ENCODE measurements at places on chromosomes 16 and 17. TPM values are rescaled to one million over a fixed set of nuclear protein-coding genes. Genes with fewer than 3 reads are reported as not detected.

Gene CACNG3
- not detected for total RNA-seq

Gene NHLRC4
- total RNA-seq: 3.1 TPM

Gene TRPV3
- under 0.01 TPM for total RNA-seq

Gene C1QL1
- not detected for total RNA-seq

Gene SLC22A31
- total RNA-seq: 116 TPM

Gene RHBDL3
- total RNA-seq: not detected

Gene KRTAP4-1
- not detected for total RNA-seq

Gene TEDC2
- total RNA-seq: 1.7 TPM

Gene HOXB3
- 9.5 TPM for total RNA-seq

Gene GALNS
- total RNA-seq: 24.8 TPM

Gene MT3
- not detected for total RNA-seq

Gene GRIN2C
- not detected for total RNA-seq

Gene KRT28
- total RNA-seq: not detected

Gene MPV17L
- total RNA-seq: 2.0 TPM

Gene SLFN11
- total RNA-seq: 53.2 TPM

Gene HS3ST2
- total RNA-seq: 18.9 TPM

- no peaks in the 10 kb centered on the region for H3K36me3 ChIP-seq
- no peak for DNase-seq
- peaks cover 17% of the 10 kb centered on the region for H3K4me1 ChIP-seq
- no peaks in the 10 kb centered on the region for H3K27me3 ChIP-seq
- H3K4me3 ChIP-seq: peak overlapping the region; percentile 90
Observed at GRCh38 chr17:68205808-68206720, 41.8 kb upstream of the AMZ2 start.

- no peak overlapping the region for H3K27ac ChIP-seq
- no peaks in the 10 kb centered on the region for H3K27me3 ChIP-seq
- H3K36me3 ChIP-seq: no peaks in the 10 kb centered on the region
Observed at GRCh38 chr16:13791095-13791494, 128.9 kb upstream of the ERCC4 start.

DNA sequence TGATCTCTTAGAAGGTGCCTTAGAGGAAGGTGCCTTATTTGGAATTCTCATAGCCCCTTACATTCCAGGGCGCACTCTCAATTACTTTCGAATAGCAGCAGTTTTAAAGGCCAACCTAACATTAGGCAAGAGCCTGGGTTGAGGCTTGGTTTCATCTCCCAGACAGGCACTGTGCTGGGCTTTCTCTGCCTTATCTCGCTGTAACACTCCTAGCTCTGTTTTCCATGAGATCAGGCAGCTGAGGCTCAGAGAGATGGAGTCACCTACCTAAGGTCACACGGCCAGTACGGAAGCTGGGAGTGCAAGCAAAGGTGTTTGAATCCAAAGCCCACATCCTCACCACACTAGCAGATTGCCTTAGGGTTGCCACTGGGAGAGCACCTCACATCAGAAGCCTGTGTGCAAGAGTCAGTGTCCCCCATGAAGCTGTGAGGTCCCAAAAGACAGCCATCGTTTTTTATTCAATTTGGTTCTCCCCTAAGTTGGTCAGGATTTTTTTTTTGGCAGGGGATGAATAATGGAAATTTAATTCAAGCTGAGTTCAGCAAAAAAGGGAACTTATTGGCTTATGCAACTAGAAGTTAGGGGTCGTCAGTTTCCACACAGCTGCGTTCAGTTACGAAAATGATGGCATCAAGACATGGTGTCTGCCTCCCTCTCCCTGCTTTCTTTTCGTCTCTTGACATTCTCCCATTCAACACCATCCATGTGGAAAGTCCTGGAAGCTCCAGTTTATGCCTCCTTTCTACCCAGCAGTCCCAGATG lies 206.4 kb downstream of the KATNIP start:
- DNase-seq: no peak
- no peaks in the 10 kb centered on the region for H3K4me1 ChIP-seq
- no peak overlapping the region for H3K27ac ChIP-seq
- H3K36me3 ChIP-seq: no peaks in the 10 kb centered on the region
- H3K27me3 ChIP-seq: no peaks in the 10 kb centered on the region
- no peak overlapping the region for H3K4me3 ChIP-seq

DNA sequence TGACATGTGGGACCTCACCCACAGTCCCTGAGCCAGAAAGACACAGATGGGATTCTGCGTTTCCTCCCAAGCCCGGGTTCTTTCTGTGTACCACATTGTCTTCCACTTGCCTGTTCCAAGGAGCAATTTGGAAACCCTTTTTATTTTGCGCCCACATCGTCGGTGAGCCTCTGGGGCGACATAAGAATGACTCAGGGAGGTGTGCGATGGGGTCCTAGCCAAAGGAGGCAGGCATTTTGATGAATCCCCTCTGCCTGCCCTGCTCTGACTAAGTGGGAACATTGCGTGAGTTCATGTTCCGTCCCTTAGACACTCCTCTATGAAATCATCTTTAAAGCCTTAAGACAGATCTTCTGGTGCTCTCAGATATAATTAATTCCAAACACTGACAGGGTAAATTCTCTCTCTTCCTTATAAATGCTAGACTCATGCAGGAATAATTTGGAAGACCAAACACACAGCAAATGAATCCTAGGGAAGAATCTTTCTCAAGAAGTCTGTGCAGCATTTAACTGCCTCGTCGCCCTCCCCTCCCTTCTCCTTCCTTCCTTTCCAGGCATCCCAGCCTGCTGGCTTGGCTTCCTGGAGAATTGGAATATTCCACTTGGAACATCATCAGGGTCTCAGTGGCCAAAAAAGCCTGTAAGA lies 52.7 kb upstream of the FOXF1 start:
- H3K4me1 ChIP-seq: no peaks in the 10 kb centered on the region
- H3K27ac ChIP-seq: no peak overlapping the region
- no peak overlapping the region for H3K4me3 ChIP-seq

DNA sequence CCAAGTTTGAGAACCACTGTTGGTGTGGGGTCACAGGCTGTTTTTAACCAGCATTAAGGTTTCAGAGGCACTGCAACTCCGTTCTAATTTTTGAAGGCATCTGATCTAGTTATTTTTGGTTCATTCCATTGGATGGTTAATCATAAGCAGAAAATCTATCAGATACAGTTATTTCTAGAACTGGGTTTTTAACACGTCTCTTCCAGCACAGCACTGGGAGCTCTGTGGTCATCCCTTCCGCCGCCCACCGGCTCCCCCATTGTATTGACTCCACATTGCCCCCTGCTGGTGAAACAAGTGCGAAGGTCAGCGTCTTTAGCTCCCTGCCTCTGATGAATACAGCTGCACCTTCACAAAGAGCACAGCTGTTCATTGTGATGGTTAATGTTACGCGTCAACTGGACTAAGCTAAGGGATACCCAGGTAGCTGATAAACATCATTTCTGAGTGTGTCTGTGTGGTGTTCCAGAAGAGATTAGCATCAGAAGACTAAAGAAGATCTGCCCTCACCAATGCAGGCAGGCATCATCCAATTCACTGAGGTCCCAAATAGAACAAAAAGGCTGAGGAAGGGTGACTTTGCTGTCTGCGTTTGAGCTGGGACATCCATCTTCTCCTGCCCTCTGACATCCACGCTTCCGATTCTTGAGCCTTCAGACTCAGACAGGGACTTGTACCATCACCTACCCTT lies 8.5 kb downstream of the CCL18 start:
- no peak overlapping the region for H3K27ac ChIP-seq
- DNase-seq: no peak
- H3K36me3 ChIP-seq: no peaks in the 10 kb centered on the region
- H3K4me1 ChIP-seq: no peaks in the 10 kb centered on the region
- no peaks in the 10 kb centered on the region for H3K27me3 ChIP-seq

GRCh38 chr16:9249534-9249933 lies 158.1 kb downstream of the HAPSTR1 start:
- H3K27me3 ChIP-seq: no peaks in the 10 kb centered on the region
- no peak overlapping the region for H3K4me3 ChIP-seq
- H3K27ac ChIP-seq: no peak overlapping the region
- H3K36me3 ChIP-seq: no peaks in the 10 kb centered on the region
- no peak for DNase-seq

DNA sequence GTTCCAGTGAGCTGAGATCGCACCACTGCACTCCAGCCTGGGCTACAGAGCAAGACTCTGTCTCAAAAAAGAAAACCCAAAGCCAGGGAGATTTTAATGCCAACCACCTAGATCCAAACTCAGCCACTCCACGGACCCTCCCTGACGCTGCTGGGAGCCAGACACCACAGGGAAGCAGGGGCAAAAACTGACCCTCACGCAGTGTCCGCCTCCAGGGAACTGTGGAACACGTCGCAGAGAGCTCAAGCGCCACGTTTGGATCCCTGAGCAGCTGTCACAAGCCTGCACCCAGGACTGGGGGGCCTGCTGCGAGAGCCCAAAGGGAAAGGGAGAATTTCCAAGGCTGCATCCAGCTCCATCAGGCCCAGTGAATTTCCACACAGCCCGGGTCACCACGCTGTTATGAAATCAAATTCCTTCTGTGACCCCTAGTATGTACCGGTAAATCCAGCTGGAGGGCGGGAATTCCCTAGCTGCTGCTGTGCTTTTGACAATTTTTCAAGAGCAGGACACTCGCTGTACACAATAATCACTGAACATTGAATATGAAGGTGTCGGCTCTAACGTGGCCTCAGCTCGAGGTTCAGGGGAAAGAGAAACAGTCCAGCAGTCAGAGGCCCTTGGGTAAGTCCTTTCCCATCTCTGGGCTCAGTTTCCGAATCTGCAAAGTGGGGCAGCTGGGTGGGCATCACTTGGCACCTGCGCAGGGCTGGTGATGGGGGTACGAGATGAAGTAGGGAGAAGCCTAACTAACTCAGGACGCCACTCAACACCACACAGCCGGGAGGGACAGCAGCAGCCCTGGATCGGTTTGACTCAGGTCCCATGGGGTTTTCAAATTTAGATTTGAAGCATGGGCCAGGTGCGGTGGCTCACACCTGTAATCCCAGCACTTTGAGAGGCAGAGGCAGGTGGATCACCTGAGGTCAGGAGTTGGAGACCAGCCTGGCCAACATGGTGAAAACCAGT lies 8.6 kb downstream of the CARHSP1 start:
- H3K4me1 ChIP-seq: peaks cover 46% of the 10 kb centered on the region
- peaks cover 20% of the 10 kb centered on the region for H3K36me3 ChIP-seq
- H3K27ac ChIP-seq: peak overlapping the region; percentile 97
- peak; percentile 81 for DNase-seq

GRCh38 chr17:32806646-32807045 lies 70.3 kb downstream of the MYO1D start:
- no peak for DNase-seq
- H3K27me3 ChIP-seq: no peaks in the 10 kb centered on the region
- H3K4me3 ChIP-seq: no peak overlapping the region
- no peaks in the 10 kb centered on the region for H3K36me3 ChIP-seq
- no peak overlapping the region for H3K27ac ChIP-seq

- H3K4me3 ChIP-seq: peak overlapping the region; percentile 32
- no peaks in the 10 kb centered on the region for H3K27me3 ChIP-seq
- H3K4me1 ChIP-seq: peaks cover 71% of the 10 kb centered on the region
- H3K27ac ChIP-seq: peak overlapping the region; percentile 94
Observed at GRCh38 chr17:76492989-76493501, 8.2 kb downstream of the RHBDF2 start.

- H3K4me1 ChIP-seq: peaks cover 30% of the 10 kb centered on the region
- no peak for DNase-seq
- H3K4me3 ChIP-seq: no peak overlapping the region
- H3K27me3 ChIP-seq: peaks cover 38% of the 10 kb centered on the region
- no peaks in the 10 kb centered on the region for H3K36me3 ChIP-seq
Observed at GRCh38 chr16:58467905-58468304, 32.0 kb upstream of the NDRG4 start.

- H3K36me3 ChIP-seq: no peaks in the 10 kb centered on the region
- no peaks in the 10 kb centered on the region for H3K27me3 ChIP-seq
- H3K27ac ChIP-seq: no peak overlapping the region
- no peak overlapping the region for H3K4me3 ChIP-seq
- H3K4me1 ChIP-seq: peaks cover 23% of the 10 kb centered on the region
- no peak for DNase-seq
Observed at GRCh38 chr17:44283344-44284023, 15.5 kb upstream of the SLC4A1 start.

- no peaks in the 10 kb centered on the region for H3K27me3 ChIP-seq
- H3K27ac ChIP-seq: peak overlapping the region; percentile 54
- H3K36me3 ChIP-seq: no peaks in the 10 kb centered on the region
- peak; percentile 33 for DNase-seq
Observed at GRCh38 chr17:9239246-9239792, 218.0 kb downstream of the NTN1 start.

- no peaks in the 10 kb centered on the region for H3K27me3 ChIP-seq
- no peak for DNase-seq
- H3K4me3 ChIP-seq: no peak overlapping the region
- no peak overlapping the region for H3K27ac ChIP-seq
- no peaks in the 10 kb centered on the region for H3K4me1 ChIP-seq
Observed at GRCh38 chr17:77666881-77667395, 291.6 kb upstream of the TNRC6C start.

- no peak for DNase-seq
- no peak overlapping the region for H3K4me3 ChIP-seq
- no peaks in the 10 kb centered on the region for H3K4me1 ChIP-seq
- H3K36me3 ChIP-seq: no peaks in the 10 kb centered on the region
- no peaks in the 10 kb centered on the region for H3K27me3 ChIP-seq
Observed at GRCh38 chr16:77332792-77333191, 102.0 kb downstream of the ADAMTS18 start.

DNA sequence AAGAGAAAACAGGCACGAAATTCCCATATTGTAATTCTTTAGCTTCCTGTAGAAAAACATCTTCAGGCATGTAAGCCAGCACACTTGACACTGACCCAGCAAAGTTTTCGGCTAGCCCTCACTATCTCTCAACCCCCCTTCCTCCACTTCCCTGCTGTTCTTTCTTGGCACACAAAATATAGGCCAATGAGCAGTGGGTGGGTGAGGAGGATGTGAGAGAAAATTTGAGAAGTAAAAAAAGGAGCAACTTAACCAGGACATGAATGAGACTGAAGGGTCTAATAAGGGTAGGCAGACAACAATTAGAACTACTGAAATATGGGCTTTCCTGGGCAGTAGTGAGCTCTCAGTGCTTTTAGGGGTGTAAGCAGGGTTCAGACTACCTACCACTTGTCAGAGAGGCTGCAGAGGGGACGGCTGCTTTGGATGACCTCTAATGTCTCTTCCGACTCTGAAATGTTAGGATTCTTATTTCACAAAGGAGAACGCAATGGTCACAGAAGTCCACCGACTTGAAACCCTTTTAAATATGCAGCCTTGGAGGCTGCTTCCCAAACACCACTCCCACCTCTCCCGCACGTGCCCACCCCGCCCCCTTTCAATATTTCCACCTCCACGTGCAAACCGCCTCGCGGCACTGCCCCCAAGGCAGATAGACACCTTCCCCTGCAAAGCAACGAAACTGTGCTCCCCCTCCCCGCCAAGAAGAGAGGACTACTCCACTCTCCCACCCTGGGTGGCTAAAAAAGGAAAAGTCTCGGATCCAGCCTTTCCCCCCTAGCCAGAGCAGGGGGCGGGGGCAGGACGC lies 889 bp downstream of the MBTD1 start:
- H3K27me3 ChIP-seq: no peaks in the 10 kb centered on the region
- H3K36me3 ChIP-seq: peaks cover 4% of the 10 kb centered on the region
- DNase-seq: peak; percentile 10
- peaks cover 60% of the 10 kb centered on the region for H3K4me1 ChIP-seq
- H3K4me3 ChIP-seq: peak overlapping the region; percentile 81

- H3K4me1 ChIP-seq: peaks cover 4% of the 10 kb centered on the region
- no peak overlapping the region for H3K4me3 ChIP-seq
- H3K36me3 ChIP-seq: no peaks in the 10 kb centered on the region
Observed at GRCh38 chr16:57578521-57579360, 36.3 kb downstream of the ADGRG5 start.

GRCh38 chr17:51217946-51218345 lies 41.9 kb downstream of the MBTD1 start:
- peaks cover 6% of the 10 kb centered on the region for H3K36me3 ChIP-seq
- no peak overlapping the region for H3K27ac ChIP-seq
- DNase-seq: no peak
- H3K4me3 ChIP-seq: no peak overlapping the region
- no peaks in the 10 kb centered on the region for H3K4me1 ChIP-seq

All from upper lobe of left lung (tissue), 6 donors.